Activated naive CD8-positive, alpha-beta T cell treated with anti-CD3 and anti-CD28 coated beads, Interleukin-2, amount 10 ng/mL, durations not matched to agents 7 days and 5 days (primary cell): ENCODE measurements at places on chromosomes 16 and 17. TPM values are rescaled to one million over a fixed set of nuclear protein-coding genes. Genes with fewer than 3 reads are reported as not detected.

DNA sequence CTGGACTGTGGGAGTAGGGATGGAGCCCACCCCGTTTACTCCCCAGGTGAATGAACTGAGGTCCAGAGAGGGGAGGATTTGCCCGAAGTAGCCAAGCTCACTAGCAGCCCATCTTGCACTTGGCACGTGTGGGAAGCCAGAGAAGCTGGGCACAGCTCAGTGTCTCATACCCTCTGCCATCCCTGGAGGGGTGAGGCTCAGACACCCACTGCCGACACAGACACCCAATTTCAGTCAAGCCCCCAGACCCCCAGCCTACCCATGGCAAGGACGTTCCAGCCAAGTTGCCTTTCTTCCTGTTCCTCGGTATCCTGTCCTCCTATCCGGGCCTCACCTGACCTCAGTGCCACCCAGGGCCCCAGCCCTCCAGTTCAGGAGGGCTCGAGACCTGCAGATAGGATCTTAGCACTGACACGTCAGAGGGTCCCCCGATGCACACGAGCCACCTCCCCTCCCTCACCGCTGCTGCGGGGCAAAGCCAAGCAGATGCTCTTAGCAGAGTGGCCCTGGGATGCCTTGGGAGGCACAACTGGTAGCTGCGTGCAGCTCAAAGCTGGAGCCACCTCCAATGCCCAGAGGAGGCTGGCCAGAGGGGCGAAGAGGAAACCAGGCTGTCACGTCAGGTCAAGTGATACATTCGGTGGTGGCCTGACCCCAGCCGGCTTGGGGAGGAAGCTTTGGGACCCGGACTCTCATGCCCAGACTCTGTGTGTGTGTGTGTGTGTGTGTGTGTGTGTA lies 90.4 kb upstream of the TNRC6C start:
- H3K36me3 ChIP-seq, result peaks cover 4% of the 10 kb centered on the region
- no peak overlapping the region for H3K27ac ChIP-seq
- DNase-seq, result no peak
- H3K4me3 ChIP-seq, result no peak overlapping the region

GAST gene
- not detected for total RNA-seq

MT1G gene
- 5.0 TPM for total RNA-seq

PLD6 gene
- total RNA-seq, result 5.5 TPM

- H3K27ac ChIP-seq, result no peak overlapping the region
- no peak for DNase-seq
- no peak overlapping the region for H3K4me3 ChIP-seq
- H3K4me1 ChIP-seq, result peaks cover 9% of the 10 kb centered on the region
- H3K27me3 ChIP-seq, result peaks cover 11% of the 10 kb centered on the region
Measured at GRCh38 chr16:19135201-19135842, 21.6 kb downstream of the ITPRIPL2 start.

DNA sequence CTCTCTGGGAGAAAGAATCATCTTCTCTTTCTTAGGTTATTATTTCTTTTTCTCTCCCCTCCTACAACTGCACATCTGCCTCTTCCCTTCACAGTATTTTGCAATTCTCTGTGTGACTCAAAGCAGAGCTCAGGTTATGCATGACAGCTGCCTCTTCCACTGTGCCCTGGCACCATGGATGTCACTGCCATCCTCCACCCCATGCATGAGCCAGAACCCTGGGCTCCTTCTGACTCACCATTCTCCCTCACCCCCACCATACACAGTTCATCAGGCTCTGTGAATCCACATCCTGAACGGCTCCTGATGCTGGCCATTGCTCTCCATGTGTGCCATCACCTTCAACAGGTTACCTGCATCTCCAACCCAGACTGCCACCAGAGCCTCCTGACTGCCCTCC lies 23.9 kb downstream of the CA10 start:
- no peak overlapping the region for H3K27ac ChIP-seq
- no peaks in the 10 kb centered on the region for H3K4me1 ChIP-seq
- no peak overlapping the region for H3K4me3 ChIP-seq

FGF11 gene
- total RNA-seq, result 25.4 TPM

DNA sequence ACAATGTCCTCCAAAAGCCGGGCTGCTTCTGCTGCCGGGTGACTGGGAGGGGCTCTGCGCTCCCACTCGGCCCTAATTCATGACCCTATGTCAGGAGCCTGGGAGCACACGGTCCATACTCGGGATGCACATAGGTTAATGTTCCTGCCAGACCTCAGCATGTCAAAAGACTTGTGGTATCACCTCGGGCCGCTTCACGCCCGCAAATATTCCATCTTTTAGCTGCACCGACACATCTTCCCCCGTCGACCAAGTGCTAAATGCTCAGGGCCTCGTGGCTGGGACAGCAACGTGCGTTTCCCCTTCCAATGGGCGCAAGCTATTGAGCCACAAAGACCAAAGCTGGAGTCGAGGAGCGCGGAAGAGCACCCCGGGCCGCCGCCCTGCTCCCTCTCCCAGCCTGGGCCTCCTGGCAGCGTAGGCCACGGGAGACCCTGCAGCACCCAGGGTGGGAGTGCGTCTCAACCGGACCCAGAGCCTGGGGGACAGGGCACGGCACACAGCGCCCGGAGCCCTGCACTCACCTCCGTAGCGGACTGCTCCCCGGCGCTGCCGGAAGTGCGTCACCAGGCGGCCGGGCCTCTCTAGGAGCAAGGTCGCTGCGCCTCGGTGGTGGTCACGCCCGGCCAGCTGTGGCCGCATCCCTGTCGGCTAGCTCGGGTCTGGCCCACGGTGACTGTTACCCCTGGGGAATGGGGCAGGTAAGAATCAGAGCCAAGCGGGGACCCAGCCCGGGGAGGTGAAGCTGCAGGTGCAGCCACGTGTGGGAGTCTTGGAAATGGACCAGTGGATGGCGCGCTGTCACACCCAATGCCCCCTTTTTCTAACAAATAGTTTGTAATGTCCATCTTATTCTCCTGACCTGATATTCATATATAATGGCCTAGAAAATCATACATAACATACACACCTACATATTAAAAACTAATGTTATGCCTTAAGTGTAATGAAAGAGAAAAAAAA lies at the start of gene ZNF23:
ZNF23 (minus strand) TSS at position 562 of the 963 bp plus-strand sequence. CDS start 5,451 bp downstream, outside the sequence.
- no peaks in the 10 kb centered on the region for H3K36me3 ChIP-seq
- peak within 1 kb of the TSS; percentile 91 for H3K4me3 ChIP-seq
- H3K27ac ChIP-seq, result peak within 1 kb of the TSS; percentile 92
